ENCODE measurements at places on chromosomes 5 and 9.

- no peak for DNase-seq
Observed at GRCh38 chr5:15002173-15002572, 130.6 kb upstream of the ANKH start.

- no peak for DNase-seq
Observed at GRCh38 chr9:79694676-79695400, 123.1 kb downstream of the TLE4 start.

DNA sequence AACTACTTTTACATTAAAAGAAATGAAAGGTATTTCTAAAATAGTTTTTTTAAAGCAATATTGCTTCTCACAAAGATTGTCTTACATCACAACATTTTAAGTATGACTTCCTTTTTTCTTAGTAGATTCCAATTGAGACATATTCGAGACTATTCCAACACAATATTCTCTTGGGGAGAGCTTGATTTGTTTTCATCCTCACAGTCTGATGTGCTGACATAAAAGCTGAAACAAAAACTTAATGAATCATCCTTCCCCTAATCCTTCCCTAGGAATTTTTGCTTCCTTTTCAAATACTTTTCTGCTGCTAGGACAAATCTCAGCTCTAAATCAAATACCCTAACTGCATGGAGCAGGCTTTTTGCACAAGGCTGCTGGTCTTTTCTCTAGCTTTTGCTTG, 245.8 kb upstream of the MAP3K1 start:
- DNase-seq, result no peak

GRCh38 chr9:124290053-124290591, 32.4 kb downstream of the NEK6 start:
- DNase-seq, result no peak

- no peak for DNase-seq
Observed at GRCh38 chr5:135062216-135063055, 28.4 kb upstream of the PITX1 start.

GRCh38 chr9:27474305-27474704, 49.8 kb upstream of the IFNK start:
- DNase-seq, result no peak

DNA sequence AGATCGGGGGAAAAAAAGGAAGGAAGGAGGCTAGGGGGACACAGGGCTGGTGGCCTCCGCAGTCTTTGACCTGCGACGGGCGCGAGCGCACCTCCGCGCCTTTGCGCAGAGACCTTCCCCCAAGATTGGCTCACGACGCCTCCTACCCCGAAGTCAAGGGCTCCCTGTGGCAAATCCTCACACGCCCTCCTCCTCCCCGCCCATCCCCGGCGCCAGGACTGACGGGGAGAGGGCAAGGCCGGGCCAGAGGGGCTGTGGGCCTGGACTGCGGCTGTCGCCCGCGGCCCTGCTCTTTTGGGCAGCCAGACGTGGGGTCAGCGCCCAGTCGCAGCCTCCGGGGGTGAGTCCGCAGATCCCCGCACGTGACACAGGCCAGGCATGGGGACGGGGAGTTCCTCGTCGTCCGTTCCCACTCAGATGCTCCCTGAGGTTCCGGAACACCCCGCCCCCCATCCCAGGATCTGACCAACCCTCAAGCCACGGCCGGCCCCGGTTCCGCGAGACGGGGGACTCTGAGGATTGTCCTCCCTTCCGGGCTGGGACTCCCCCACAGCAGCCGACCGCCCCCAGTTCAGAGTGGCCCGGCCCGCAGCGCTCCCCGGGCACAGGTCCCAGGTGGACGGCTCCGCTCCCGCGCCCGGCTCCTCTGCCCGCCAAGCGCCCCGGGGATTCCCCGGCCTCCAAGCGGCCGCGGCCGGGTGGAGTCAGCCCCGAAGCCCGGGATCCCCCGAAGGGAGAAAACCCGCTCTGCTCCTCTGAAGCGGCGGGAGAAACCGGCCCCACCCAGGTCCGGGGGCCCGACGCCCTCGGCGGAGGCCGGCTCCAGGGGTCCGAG, 543 bp upstream of the ANKRD33B start:
- no peak for DNase-seq

DNA sequence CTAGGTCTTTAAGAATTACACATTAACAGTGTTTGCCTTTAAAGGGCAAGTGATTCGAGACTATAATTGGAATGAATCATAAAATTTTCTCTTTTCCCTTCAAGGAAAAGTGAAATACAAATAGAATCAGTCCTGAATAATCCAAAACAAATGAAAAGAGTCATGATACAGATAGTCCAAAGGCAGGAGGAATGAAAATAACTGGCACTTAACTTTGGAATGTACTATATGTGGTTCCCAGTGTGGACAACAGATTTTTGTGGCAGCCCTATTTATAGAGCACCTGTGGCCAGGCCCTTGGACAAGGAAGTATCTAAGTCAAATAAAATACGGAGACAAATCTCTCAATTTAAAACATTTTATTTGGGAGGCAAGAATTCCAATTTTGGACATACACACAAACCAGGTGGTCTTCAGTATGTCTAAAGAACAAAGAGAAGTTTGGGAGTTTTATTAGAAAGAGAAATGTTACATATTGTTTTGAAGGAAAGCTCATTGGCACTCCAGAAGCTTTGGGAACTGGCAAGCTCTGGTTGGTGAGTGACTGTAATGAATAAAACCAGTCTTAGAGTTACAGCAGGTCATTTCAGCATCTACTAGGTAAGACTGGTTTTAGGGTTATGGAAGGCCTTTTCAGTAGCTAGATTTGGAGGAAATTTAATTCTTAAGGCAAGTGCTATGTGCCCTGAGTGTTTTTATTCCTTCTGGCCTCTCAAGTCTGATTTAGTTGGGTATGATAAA, 116.0 kb upstream of the PAM start:
- DNase-seq, result no peak

GRCh38 chr9:119500072-119500771, 131.0 kb upstream of the BRINP1 start:
- no peak for DNase-seq

GRCh38 chr5:178527458-178528307, 62.5 kb downstream of the COL23A1 start:
- no peak for DNase-seq

Measured in foreskin keratinocyte (primary cell).